ENCODE measurements at places on chromosomes 7 and 10. TPM values are rescaled to one million over a fixed set of nuclear protein-coding genes. Genes with fewer than 3 reads are reported as not detected.

DNA sequence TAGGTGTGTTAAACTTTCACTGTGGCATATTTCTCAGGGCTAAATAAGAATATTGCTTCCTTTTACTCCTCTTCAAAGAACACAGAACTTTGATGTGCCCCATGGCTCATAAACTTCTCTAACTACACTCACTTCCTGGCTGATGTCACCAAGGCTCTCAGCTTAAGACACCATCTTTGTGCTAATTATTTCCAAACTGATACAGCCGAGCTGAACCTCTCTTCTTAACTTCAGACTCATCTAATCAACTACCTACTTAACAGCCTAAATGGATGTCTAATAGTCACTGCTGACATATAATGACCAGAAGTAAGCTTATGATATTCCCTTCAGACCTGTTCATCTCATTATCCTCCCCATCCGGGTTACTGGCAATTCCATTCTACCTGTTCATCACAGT, 3.6 kb downstream of the C10orf67 start:
- peak overlapping the region; percentile 32 for H3K27ac ChIP-seq
- no peaks in the 10 kb centered on the region for H3K27me3 ChIP-seq
- H3K36me3 ChIP-seq: no peaks in the 10 kb centered on the region
- peak overlapping the region; percentile 12 for H3K4me3 ChIP-seq

DNA sequence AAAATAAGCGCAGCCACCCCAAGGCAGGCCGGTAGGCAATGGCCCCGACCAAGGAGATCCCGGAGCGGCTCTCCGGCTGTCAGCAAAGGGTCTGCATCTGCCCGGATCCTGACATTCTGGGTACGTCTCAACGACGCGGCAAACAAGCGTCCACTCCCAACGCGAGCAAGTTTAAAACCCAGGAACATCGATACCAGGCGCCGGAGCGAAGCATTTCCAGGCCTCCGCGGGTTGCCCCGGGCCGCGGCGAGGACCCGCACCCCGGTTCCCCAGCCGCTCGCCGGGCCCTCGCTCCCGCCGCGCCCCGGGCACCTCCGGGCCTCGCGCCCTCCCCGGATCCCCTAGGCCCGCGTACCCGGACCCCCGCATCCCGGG, 453 bp downstream of the URGCP start:
- peaks cover 30% of the 10 kb centered on the region for H3K4me1 ChIP-seq
- H3K27me3 ChIP-seq: peaks cover 2% of the 10 kb centered on the region
- H3K36me3 ChIP-seq: peaks cover 3% of the 10 kb centered on the region
- peak overlapping the region; percentile 97 for H3K27ac ChIP-seq
- peak; percentile 3 for DNase-seq
- H3K4me3 ChIP-seq: peak overlapping the region; percentile 95

GRCh38 chr10:20768843-20769242, 128.3 kb downstream of the NEBL start:
- H3K4me3 ChIP-seq: no peak overlapping the region
- no peaks in the 10 kb centered on the region for H3K27me3 ChIP-seq
- H3K4me1 ChIP-seq: no peaks in the 10 kb centered on the region
- no peaks in the 10 kb centered on the region for H3K36me3 ChIP-seq
- no peak for DNase-seq
- no peak overlapping the region for H3K27ac ChIP-seq

- no peaks in the 10 kb centered on the region for H3K36me3 ChIP-seq
- no peaks in the 10 kb centered on the region for H3K4me1 ChIP-seq
- no peak for DNase-seq
These were observed 501.9 kb upstream of the SEMA3D start for GRCh38 chr7:85688712-85689111.

DNA sequence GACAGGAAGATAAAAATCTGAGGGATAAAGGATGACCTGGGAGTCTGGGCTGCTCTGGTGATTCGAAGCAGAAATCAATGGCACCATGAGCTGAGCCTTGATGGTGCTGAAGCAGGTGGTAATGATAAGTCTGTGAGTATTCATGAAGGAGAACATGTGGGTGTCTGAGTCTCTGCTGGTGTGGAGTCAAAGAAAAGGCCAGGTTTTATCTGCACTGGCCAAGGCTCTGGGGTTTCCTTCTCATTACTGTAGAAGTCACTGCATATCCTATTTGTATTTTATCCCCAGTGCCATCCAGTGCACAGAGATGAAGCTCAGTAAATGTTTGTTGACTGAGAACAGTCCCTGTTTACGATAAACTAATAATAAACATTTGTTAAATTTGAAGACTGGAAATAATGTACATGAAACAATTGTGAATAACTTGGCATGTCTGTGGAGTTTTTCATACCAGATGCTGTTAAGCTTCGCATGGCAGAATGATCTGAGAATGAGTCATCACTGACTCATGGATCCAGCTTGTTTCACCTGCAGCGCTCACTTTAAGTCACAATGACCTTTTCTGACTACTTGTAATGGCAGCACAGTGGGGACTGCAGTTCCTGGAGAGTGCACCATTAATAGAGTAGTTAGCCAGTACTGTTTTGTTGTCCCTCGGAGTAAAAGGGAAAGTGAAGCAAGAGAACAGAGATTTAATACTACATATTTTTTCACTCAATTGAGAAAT, 538.5 kb downstream of the HTR7 start:
- no peaks in the 10 kb centered on the region for H3K36me3 ChIP-seq
- no peak overlapping the region for H3K27ac ChIP-seq
- no peaks in the 10 kb centered on the region for H3K27me3 ChIP-seq

- H3K4me3 ChIP-seq: no peak overlapping the region
- no peaks in the 10 kb centered on the region for H3K36me3 ChIP-seq
- DNase-seq: no peak
These were observed 399.0 kb upstream of the C7orf33 start for GRCh38 chr7:148191391-148192065.

- no peaks in the 10 kb centered on the region for H3K36me3 ChIP-seq
- DNase-seq: no peak
- H3K27ac ChIP-seq: no peak overlapping the region
- H3K27me3 ChIP-seq: no peaks in the 10 kb centered on the region
These were observed 75.0 kb downstream of the POM121L12 start for GRCh38 chr7:53110425-53110824.

DNA sequence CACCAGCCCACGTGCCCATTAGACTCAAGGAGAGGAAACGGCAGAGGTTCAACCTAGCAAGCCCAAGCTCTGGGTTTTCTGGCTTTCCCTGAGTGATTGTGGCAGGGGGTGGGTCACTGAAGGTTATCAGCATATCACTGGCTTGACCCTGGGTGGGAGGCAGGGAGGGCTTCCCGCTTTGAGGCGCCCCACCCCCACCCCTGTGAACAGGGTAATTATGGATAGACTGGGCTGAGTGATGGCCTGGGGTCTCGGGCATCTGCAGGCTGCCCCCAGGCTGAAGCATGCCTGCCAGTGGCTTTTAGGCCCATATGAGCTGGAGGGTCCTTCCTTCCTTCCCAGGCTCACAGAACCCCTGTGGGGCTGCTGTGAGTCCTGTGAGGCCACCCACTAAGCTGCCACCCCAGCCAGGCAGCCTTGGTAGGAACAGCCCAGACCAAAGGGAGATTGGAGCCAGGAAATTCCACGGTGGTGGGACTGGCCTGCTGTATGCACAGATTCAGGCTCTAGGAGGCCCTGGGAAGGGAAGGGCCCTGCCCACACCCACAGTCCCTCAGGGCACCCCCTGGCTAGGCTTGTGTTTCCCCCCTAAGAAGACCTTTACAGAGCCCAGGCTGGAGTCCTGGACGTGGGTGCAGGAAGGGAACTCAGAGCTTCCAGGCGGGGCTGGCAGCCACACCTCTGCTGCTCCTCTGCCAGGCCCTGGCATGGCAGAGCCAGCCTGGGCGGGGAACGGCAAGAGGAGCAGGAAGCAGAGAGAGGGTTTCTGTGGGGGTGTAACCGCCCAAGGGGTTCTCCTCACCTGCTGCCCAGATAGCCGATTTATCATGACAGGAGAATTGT, 33.1 kb downstream of the GPRIN2 start:
- H3K27me3 ChIP-seq: no peaks in the 10 kb centered on the region
- no peak overlapping the region for H3K4me3 ChIP-seq
- no peak overlapping the region for H3K27ac ChIP-seq
- no peak for DNase-seq
- no peaks in the 10 kb centered on the region for H3K36me3 ChIP-seq

- no peaks in the 10 kb centered on the region for H3K27me3 ChIP-seq
- no peak overlapping the region for H3K4me3 ChIP-seq
- no peaks in the 10 kb centered on the region for H3K4me1 ChIP-seq
- no peak overlapping the region for H3K27ac ChIP-seq
- H3K36me3 ChIP-seq: no peaks in the 10 kb centered on the region
These were observed 19.4 kb downstream of the ENO4 start for GRCh38 chr10:116868722-116869121.

DNA sequence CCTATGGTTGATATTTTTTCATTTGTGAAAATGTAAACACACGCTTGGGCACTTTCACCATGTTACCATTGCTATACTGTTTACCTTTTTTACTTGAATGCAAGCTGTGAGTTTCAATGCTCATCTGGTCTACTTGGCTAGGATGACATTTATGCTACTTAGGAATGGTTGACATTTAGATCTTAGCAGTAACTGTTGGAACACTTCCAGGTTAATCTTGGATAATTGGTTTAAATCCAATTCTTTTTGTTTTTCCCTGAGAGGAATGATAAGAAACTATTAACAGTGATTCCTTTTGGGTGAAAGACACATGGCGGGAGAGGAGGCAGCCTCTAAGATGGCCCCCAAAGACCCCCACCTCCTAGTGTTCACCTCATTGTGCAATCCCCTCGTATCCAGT, 51.4 kb upstream of the AMPH start:
- H3K4me1 ChIP-seq: no peaks in the 10 kb centered on the region
- H3K36me3 ChIP-seq: no peaks in the 10 kb centered on the region
- peaks cover 9% of the 10 kb centered on the region for H3K27me3 ChIP-seq
- DNase-seq: no peak
- no peak overlapping the region for H3K4me3 ChIP-seq
- H3K27ac ChIP-seq: no peak overlapping the region

- DNase-seq: no peak
- H3K4me1 ChIP-seq: peaks cover 38% of the 10 kb centered on the region
- H3K27me3 ChIP-seq: no peaks in the 10 kb centered on the region
- H3K27ac ChIP-seq: no peak overlapping the region
These were observed 5.8 kb upstream of the FAM3C start for GRCh38 chr7:121401896-121402295.

DNA sequence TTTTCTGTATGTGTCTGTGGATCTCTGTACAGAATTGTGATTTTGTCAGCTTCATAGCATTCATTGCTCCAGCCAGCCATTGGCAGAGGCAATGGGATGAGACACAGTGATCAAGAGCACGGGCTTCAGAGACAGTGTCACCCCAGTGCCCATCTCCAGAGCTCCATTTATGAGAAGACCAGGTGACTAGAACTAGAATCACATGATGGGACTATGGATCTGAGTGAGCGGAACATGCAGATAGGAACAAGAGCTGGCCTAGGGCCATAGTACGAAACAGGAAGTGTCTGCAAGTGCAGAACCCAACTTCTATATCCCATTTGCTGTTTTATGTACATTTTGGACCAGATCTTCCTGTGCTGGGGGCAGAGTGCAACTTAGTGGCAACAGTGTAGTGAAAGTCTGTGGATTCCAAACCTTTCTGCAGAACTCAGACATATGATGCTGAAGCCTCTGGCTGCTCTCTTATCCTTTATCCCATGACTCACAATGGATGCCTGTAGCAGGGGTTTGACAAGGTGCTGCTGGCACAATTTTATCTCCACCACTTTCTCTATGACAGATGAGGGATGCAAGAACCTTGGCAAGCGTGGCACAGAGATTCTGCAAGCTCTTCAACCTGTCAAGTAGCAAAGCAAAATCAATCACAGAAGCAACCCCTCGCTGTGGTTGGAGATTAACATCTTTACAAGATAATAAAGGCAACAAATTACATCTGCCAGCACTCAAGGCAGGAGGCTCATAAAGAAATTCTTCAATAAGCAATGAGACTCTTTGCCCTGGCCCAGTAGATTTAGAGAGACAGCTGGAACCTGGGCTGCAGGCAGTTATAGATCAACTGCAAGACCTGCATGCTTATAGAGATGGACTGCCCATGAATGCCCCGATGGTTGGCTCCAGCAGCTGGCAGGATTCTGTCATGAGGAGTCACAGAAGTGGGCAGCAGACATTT, 681.3 kb downstream of the TNS3 start:
- H3K4me3 ChIP-seq: no peak overlapping the region
- no peaks in the 10 kb centered on the region for H3K27me3 ChIP-seq
- no peaks in the 10 kb centered on the region for H3K36me3 ChIP-seq
- no peaks in the 10 kb centered on the region for H3K4me1 ChIP-seq
- H3K27ac ChIP-seq: no peak overlapping the region

- no peaks in the 10 kb centered on the region for H3K27me3 ChIP-seq
- no peak overlapping the region for H3K27ac ChIP-seq
- H3K4me3 ChIP-seq: no peak overlapping the region
- H3K4me1 ChIP-seq: peaks cover 20% of the 10 kb centered on the region
These were observed 93.8 kb upstream of the GNA12 start for GRCh38 chr7:2937701-2938513.

- DNase-seq: no peak
- no peak overlapping the region for H3K4me3 ChIP-seq
- H3K27ac ChIP-seq: no peak overlapping the region
- H3K4me1 ChIP-seq: no peaks in the 10 kb centered on the region
- H3K36me3 ChIP-seq: no peaks in the 10 kb centered on the region
- no peaks in the 10 kb centered on the region for H3K27me3 ChIP-seq
These were observed 61.7 kb downstream of the C10orf105 start for GRCh38 chr10:71657604-71658466.

- H3K27me3 ChIP-seq: no peaks in the 10 kb centered on the region
- H3K27ac ChIP-seq: no peak overlapping the region
- peaks cover 6% of the 10 kb centered on the region for H3K36me3 ChIP-seq
- no peak overlapping the region for H3K4me3 ChIP-seq
These were observed 15.0 kb downstream of the MIOS start for GRCh38 chr7:7581531-7582179.

GRCh38 chr10:85492684-85493083, 873.9 kb downstream of the GRID1 start:
- no peak overlapping the region for H3K27ac ChIP-seq
- H3K27me3 ChIP-seq: peaks cover 2% of the 10 kb centered on the region
- H3K36me3 ChIP-seq: no peaks in the 10 kb centered on the region

DNA sequence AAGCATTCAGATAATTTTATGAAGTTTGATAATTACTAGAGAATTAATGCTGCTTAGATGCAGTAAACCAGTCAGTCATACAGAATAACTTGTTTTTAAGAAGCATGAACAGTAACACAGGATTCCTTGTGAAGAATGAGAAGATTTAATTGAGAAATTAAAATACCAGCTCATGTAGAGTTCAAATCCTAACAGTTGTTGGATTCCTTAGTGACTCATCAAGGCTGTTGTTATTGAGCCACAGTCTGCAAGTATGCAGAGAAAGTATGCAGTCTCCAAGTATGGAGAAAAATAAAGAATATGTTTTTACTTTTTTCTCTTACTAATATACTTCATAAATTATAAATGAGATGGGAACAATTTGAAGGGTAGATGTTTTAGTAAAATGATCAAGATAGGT, 30.2 kb upstream of the CYP26C1 start:
- H3K4me3 ChIP-seq: no peak overlapping the region
- H3K27me3 ChIP-seq: no peaks in the 10 kb centered on the region
- H3K4me1 ChIP-seq: no peaks in the 10 kb centered on the region
- no peak for DNase-seq
- no peak overlapping the region for H3K27ac ChIP-seq
- H3K36me3 ChIP-seq: no peaks in the 10 kb centered on the region

The OR2A1 gene
- not detected for total RNA-seq

The RPA3 gene
- total RNA-seq: 106 TPM

The TMEM213 gene
- total RNA-seq: not detected

The TDRD1 gene
- total RNA-seq: 0.13 TPM

The TFR2 gene
- 15.0 TPM for total RNA-seq

The SRI gene
- total RNA-seq: 173 TPM

The ZNF777 gene
- 19.3 TPM for total RNA-seq

The SYCE1 gene
- 0.24 TPM for total RNA-seq

The GNAT3 gene
- total RNA-seq: not detected

The ENKUR gene
- total RNA-seq: not detected

The AKR1C1 gene
- total RNA-seq: 0.29 TPM

Measured in activated T-helper 1 cell treated with anti-CD3 and anti-CD28 coated beads, Interleukin-12 subunit alpha, Interleukin-12 subunit beta, Interleukin-2, Interleukin-4 antibody, amounts not matched to agents 30 ng/mL and 10 ng/mL and 1 ng/mL, durations not matched to agents 14 hours and 24 hours and 36 hours (primary cell).